ENCODE measurements at places on chromosomes 5 and 9.

- no peak for DNase-seq
Observed at GRCh38 chr9:135035781-135036760, 51.4 kb upstream of the OLFM1 start.

DNA sequence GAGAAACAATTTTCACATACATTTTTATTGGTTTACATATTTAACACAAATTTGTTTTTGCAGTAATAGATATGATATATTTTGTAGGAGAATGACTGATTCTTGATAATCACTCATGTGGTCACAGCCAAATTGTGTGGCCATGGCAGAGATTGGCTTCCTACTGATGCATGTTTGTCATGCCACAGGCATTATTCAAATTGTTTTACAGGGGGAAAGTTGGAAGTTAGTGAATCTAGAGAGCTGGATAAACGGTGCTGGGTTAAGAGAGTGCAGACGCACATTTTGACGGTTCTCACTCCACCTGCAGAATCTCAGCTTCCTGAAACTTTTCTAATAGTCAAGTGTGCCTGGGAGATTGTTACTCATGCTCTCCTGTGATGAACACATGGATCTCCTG lies 91.1 kb upstream of the FBN2 start:
- DNase-seq = no peak

DNA sequence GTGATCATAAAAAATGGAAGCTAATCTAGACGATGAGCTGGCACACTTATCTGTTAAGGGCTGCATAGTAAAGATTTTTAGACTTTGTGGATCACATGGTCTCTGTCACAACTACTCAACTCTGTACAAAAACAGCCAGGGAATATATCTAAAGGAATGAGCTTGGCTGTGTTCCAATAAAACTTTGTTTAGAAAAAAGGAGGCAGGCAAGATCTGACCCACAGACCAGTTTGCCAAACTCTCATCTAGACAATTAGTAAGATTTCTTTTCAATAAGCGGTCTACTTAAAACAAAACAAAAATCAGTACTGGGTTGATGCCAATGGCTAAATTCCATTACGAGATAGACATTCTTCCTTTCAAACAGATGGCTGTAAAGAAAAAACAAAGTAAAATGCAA lies 53.0 kb upstream of the RETREG1 start:
- DNase-seq = peak; percentile 7

DNA sequence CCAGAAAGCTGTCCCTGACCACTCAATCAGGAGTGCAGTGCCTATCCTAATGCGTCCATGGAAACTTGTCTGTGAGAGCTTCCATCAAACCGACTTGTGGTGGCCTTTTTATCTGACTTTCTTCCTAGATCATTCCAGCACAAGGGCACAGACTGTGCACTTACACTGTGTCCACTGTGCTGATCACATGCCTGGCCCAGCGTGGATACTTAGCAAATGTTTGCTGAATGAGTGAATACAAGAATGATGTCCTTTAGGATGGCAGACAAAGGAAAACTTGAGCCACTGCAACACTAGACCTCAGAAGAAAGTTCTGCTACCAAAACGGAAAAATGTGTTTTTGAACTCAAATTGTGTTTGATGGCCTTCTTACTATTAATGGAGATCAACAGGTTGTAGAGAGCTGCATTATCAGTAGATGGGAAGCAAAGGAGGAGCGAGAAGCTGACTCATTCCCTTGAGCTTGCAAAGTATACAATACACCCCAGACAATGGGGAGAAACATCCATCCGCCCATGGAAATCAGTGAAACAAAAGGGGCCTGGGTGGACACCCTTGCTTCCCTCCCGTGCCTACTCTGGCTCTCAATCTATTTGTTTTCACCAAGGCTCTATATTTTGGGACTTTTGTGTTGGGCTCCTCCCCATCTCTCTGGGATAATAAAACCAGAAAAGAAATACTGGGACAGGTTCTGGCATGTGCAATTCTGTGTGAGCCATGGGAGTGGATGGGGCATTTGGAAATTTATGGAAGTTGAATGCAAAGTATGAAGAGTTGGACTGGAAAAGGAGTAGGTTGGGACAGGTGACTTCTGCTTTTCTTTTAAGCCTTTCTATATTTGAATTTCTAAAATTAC lies 76.2 kb upstream of the ZFAND5 start:
- no peak for DNase-seq

GRCh38 chr9:35203528-35203927 lies 41.7 kb downstream of the UNC13B start:
- no peak for DNase-seq

- DNase-seq = no peak
Observed at GRCh38 chr5:158570502-158570901, 529.2 kb downstream of the EBF1 start.

DNA sequence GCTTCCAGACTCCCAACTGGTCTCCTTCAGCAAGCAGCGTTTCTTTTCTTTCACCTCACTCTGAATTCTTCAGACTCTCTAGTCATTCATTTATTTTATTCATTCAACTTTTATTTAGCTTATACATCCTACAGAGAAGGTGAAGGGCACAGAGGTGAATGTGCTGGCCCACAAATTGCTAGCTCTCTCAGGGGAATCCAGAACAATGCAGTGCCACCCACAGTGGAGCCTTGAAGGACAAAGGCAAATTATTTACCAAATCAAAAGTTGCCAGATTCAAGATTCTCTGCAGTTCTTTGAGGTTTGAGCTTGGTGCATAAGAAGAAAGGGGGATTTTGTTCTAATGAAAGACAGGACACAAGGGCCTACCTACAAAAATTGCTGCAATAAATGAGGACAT lies 29.7 kb downstream of the GRIA1 start:
- no peak for DNase-seq

- no peak for DNase-seq
Observed at GRCh38 chr5:145579301-145579700, 255.8 kb downstream of the PRELID2 start.

DNA sequence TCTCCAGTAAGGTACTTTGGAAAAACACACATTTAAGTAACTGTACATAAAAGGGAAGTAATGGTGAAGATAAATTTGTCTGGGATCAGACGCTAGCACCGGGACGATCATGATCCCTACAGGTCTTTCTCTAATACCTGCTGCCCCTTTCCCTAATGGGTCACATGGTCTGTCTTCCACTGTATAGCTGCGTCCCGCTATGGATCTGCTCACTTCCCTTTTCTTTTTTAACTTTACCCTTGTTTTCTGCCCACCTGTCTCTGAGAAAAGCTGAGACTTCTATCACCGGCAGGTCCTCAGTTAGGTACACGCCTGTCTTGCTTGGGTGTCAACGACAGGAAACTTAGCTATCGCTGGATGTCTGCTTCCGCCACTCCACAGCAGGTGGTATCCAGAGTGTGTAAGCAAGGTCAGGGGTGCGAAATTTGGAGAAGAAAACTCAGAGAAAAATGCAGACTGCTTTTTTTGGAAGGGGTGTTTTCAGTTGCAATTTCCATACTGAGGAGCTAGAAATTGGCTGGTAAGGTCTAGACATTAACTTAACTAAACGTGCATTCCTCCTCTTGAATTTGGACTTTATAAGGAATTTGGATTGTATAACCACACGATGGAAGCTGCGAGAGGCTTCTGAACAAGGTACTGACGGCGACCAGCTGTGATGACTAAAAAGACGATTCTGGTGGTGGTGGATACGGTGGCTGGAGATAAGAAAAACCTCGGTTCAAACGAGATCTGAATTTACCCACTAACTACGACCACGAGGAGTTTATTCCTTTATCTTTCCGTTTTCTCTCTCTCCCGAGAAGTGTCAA lies 1.1 kb upstream of the ICE1 start:
- no peak for DNase-seq

GRCh38 chr5:62431735-62432620 lies 19.4 kb downstream of the IPO11 start:
- DNase-seq = peak; percentile 0

GRCh38 chr9:29685531-29685930 lies 2112.2 kb upstream of the C9orf72 start:
- no peak for DNase-seq

- no peak for DNase-seq
Observed at GRCh38 chr5:73638344-73639095, 12.5 kb downstream of the ARHGEF28 start.

DNA sequence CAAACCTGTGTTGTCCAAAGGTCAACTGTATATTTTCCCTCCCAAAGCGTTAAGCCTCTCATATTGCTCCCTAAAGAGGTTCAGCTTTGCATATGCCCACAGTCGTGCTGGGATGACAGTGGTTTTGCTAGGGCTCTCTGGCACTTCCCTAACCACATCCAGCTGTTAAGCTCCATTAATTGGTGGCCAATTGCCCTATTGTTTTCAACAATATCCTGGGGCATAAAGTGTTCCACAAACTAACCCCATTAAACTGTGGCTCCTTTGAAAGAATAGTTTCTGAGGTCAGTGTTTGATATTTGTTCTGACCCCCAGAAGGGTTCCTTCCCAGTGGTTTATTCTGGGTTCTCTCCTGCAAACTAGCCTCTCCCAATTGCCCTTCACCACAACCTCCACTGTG lies 194.5 kb downstream of the HSD17B3 start:
- no peak for DNase-seq

DNA sequence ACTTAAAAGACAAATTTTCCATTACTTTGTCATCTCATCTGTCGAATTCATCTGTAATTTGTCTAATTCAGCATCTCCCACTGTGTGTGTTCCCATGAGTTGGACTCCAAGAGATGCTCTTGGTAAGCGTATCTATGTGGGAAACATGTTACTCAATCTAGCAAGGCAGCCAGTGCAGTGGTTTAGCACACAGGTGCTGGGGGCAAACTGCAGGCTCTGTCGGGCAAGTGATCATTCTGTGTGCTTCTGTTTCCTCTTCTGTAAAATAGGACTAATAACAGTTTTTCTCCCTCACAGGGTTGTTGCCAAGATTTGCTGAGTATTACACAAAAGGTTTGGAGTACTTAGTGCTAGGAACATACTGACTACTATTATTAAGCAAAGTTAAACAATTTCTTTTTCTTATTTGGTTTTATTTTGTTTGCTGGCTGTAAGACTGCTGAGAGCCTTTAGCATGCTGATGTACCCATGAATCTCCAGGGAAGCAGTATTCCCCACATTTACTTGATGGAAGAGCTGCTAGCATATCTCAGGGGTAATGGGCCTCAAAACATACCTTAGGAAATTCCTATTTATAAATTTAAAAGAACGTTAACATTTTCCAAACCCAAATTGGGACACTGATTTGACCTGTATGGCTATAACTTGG lies 709 bp upstream of the GAPT start:
- DNase-seq = no peak

DNA sequence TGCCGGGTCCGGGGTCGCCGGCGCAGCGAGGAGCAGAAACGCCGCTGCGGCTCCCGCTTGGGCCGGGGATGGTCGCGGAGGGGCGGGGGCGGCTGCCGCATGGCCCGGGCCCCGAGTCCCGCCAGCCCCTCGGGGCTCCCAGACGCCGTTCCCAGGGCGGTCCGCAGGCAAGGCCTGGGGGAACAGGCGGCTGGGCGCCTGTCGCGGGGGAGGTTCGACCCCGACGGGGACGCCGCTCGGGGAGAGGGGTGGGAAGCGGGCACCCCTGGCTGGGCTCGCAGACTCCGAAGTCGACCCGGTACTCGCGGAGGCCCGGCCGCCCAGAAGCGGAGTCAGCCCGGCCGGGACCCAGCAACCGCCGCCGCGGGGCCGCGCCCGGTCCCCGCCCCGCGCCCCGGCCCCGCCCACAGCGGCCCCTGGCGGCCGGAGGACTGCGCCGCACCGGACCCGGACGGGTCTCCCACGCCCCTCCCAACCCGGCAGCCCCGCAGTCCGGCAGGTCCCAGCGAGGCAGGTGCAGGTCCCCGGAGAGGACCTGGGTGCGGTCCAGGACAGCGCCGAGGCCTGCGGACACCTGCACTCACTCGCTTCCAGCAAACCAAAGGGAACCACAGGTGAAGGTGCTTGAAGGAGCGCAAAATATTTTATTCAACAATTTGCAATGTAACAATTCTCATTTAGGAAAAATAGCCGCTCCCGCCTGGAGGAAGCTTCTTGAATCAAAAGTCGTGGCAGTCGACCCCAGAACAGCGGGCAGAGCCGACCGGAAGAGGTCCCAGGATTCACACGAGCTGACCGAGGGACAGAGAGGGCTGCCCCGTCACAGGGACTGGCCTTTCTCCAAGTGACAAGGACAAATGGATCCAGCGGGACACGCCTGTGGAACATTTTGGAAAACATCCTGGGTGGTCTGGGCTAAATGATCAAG lies at the start of gene INPP5E:
INPP5E (minus strand) TSS at position 365 of the 928 bp plus-strand sequence. CDS start 426 bp downstream, outside the sequence.
- DNase-seq = peak; percentile 38

DNA sequence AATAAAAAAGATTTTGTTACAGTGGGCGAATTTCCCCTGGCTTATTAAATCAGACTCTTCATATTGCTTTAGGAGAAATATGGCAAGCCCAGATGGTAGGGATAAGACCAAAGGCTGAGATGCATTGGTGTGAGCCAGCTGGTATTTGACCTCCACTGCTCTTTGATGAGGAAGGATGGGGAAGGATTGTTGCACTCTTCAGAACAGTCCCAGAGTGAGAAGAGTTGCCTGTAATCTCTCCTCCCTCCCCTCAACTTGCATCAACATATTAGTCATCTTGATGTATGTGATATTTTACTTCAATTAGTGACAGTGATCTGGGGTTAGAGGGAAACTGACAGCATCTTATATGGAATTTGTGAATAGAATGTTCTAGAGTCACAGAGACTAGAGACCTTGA lies 136.6 kb downstream of the ADAMTS12 start:
- no peak for DNase-seq

DNA sequence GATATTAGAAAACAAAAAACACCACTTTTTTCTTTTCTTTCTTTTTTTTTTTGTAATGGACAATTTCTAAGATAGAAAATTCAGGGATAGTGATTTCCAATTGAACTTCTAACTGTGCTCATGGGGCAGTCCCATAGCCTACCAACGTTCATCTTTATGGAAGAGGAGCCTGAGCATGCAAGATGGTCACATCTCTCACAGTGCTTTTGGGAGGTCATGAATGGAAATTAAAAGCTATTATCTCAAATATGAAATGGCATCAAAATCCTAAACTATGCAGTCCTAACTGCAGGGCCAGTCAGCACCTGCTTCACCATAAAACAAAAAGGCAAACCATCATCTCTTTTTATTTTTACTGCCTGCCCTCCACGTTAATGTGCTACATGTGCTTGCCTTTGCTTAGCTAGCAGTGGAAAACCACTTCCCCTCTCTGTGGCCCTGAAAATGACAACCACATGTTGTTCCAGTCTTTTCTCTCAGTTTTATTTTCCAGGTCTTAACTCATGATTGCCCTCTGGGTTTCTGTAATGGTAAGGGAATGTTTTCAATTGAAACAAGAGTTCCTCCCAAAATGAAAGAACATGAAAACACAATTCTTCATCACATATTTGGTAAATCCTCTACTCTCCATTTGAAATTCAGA lies 16.7 kb downstream of the IFNB1 start:
- peak; percentile 72 for DNase-seq

- peak; percentile 1 for DNase-seq
Observed at GRCh38 chr5:136374003-136374402, 8.7 kb upstream of the TRPC7 start.

GRCh38 chr9:81609782-81610739 lies 79.3 kb downstream of the TLE1 start:
- no peak for DNase-seq

DNA sequence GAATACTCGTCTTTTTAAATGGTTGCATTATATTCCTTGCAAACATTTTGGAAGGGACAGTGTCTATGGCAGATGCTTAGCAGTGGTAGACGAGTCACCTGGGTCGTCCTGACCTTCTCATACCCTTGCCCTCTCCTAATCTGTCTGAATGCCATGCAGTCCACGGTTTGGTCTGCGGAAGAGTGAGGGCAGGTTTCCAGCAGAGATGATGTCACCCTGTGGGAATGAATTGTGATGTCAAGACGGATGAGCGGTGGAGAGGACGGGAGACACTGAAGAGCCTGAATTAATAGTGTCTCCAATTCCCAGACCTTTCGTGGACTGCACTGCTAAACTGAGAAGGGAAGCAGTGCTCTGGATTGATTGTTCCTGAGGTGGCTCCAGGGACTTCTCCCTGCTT lies 329.0 kb upstream of the PANK3 start:
- DNase-seq = peak; percentile 34

GRCh38 chr5:126583761-126584160 lies 11.3 kb downstream of the ALDH7A1 start:
- no peak for DNase-seq

Measured in GM04504 (cell line).